ENCODE measurements at places on chromosomes 13 and 19.

DNA sequence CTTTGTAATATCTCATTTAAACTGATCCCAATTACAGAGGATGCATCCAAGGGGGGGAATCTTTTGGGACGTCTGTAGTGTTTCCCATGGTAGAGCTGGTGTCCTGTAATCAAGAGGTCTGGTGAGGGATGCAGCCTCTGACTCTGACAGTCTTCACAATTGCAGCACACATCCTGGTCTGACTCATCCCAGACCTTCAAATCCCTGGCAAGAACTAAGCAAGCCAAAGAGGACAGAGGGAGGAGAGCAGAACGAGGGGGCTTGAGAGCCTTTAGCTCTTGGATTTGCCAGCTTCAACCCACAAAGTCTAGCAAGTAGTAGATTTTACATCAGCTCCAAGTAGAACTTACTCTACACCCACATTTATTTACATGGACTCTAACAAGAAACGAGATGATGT, 17.3 kb upstream of the FCGBP start:
- no peak for DNase-seq

DNA sequence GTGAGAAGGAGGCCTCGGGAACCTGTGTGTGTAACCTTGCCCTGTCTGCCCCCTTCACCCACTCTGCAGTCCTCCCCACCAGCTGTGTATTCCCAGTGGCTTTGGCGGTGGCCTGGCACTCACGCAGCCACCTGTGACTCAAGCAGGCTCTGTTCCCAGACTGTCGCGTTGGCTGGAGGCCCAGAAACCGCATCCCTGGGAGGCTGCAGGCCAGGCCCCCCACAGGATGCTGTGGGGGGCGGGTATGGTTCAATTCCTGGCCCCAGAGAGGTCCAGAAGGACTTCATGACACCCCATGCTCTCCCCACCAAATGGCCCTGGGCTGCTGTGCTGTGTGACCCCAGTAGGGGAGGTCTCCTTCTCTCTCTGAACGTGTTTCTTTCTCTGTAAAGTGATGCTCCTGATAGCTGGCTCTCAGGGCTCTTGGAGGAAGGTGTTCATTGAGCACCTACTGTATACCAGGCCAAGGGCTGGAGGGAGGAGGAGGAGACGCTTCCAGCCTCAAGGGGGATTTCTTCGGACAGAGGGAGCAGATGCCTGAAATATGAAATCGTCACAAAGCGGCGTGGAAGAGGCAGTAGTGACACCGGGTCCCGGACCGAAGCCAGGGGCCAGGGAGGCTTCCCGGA, 1.9 kb upstream of the LINGO3 start:
- peak; percentile 15 for DNase-seq

DNA sequence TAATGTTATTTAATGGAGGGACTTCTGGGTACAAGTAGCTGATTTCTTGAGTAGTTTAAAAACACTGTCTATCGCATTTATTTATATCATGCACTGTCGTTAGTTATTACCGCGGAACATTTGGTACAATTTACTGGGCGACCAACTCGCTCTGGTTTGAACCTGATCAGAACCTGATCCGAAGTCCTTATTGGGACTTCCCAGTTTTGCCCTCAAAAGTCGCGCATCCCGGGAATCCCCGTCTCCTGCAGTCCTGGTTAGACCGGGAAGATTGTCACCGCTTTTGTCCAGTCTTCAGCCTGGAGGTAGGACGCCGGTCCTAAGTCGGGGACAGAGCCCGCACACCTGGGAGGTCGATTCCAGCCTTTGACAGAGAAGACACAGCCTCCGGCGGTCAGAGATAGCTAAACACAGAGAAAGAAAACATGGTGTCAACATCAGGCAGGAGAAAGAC, 694 bp downstream of the CLN5 start:
- no peak for DNase-seq

DNA sequence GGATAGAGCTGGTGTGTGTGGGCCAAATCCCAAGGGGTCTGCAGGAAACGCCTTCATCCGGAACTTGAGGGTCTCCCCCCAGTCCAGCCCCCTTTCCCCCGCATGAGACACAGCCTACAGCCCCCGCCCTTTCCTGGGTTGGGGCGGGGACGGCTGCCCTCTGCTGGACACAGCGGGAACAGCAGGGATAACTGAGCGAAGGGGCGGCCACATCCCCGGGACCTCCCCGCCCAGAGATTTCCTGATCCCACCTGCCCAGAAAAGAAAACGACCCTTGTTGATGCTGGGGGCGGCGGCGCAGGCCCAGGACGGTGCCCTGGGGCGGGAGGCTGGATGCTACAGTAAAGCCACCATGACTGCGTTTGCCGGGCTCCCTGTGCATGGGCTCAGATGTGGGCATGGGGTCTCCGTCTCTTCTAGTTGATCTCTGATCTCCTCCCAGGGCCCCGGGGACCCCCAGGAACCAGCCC, 14.2 kb downstream of the ONECUT3 start:
- DNase-seq: no peak

DNA sequence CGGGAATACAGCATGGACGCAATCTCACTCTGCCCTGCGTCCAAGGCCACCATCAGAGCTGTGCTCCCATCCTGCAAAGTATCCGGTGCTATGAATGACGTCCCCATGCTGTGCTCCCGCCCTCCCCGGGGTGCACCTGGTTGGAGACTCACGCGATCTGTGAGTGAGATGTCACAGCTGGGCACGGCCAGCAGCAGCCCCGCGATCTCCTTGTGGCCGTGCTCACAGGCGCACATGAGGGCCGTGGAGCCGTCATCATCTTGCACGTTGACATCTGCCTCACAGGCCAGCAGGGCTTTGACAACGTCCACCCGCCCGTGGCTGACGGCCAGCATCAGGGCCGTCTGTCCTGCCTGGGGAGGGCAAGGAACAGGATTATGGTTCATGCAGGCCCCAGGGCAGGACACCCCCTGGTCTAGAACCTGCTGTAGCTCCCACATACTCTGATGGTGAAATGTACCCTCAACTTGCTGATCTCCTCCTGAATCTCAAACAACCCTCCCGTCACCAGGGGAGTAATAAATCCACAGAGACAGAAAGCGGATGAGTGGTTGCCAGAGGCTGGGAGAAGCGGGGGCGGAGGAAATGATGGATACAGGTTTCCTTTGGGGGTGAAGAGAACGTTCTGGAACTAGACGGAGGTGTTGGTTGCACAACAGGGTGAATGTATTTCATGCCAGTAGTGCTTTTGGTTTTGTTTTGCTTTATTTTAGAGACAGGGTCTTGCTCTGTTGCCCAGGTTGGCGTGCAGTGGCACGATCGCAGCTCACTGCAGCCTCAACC, 14.5 kb upstream of the SPC24 start:
- DNase-seq: no peak

DNA sequence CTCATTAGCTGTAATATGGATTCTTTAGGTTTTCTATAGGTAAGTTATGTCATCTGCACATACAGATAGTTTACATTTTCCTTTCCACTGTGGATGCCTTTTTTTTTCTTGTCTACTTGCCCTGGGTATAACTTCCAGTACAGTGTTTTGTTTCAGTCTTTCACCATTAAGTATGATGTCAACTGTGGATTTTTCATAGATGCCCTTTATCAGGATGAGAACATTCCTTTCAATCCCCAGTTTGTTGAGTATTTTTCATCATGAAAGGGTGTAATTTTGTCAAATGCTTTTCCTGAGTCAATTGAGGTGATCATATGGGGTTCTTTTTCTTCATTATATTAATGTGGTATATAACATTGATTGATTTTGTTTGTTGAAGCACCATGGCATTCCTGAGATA, 43.6 kb upstream of the SACS start:
- no peak for DNase-seq

- DNase-seq: no peak
Measured at GRCh38 chr19:32241306-32241705, 104.1 kb upstream of the ZNF507 start.

DNA sequence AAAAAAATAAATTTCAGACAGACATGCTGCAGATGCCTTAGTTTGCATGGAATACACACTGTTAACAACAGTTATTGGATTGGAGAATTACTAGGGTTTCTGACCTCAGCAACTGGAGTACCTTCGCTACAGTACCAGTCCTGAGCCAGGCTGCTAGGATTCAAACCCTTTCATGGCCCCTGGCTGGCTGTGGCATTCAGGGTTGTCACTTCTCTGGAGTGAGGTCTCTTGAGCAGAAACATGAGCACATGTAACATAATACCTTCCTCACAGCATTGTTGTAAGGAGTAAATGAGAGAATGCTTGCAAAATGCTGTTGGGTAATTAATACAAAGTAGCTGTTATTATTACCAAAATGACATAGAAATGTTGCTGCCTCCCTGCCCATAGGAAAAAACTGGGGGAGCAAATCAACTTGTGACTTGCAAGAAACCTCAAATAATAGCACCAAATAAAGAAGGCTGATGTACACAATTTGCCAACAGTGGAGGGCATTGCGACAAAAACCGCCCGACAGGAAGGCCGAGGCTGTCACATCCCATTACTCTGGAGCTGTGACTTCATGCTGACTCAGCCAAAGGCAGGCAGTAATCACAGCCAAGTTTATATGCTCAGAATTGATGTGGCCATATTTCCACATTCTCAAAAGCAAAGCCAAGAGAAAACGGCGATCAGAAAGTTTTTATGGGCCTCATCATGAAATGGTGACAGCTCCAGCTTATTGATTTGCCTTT, 100.4 kb downstream of the RFC3 start:
- DNase-seq: peak; percentile 36

- no peak for DNase-seq
Measured at GRCh38 chr19:36049080-36049698, 4.9 kb downstream of the THAP8 start.

- peak; percentile 34 for DNase-seq
Measured at GRCh38 chr13:37134411-37135041, 29.1 kb upstream of the CSNK1A1L start.

DNA sequence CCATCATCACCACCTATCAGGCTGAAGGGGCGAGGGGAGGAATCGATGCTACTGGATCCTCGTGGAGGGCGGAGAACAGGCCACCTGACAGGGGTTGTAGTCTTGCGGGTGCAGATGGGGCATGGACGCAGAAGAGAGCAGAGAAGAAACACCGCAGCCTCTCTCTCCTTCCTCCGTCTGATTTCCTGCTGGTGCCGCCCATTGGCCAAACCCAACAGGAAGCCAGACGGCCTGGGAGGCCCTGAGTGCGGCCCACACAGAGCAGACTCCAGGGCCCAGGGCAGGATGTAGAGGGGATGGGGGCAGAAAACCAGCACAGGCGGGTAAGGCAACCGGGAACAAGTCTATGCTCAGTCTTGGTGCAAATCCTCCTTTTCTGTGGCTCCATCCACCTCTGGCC, 15.4 kb downstream of the CEBPA start:
- no peak for DNase-seq

DNA sequence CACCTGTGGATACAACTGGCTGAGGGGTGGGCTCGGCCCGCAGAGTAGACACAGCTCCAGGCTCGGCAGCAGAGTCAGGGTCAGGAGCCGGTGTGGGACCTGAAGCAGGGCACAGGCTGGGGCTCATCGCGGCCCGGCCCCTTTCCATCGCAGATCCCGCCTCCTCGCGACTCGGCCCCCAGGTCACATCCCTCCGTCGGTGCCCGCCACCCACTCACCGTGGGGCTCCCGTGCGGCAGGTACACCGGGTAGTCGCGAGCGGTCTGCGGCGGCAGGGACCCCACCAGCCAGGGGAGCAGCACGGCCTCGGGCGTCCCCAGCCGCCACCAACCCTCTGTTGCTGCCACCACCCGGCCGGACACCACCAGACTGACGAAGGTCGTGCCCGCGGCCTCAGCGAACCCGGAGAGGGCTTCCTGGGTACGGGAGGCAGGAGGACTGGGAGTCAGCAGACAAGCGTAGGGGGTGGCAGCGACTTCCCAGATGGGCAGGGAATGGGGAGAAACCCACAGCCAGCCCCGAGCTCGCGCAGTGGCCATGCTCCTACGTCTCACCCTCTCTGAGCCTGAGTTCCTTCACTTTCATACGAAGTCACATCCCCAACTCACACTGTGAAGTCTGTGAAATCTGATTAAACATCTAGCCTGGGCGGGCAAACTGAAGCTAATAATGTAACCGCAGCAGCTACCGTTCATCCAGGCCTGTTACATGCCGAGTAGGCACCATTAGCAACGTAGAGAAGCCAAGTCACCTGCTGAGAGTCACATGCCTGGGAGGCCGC, 3.7 kb downstream of the FUZ start:
- DNase-seq: peak; percentile 37

DNA sequence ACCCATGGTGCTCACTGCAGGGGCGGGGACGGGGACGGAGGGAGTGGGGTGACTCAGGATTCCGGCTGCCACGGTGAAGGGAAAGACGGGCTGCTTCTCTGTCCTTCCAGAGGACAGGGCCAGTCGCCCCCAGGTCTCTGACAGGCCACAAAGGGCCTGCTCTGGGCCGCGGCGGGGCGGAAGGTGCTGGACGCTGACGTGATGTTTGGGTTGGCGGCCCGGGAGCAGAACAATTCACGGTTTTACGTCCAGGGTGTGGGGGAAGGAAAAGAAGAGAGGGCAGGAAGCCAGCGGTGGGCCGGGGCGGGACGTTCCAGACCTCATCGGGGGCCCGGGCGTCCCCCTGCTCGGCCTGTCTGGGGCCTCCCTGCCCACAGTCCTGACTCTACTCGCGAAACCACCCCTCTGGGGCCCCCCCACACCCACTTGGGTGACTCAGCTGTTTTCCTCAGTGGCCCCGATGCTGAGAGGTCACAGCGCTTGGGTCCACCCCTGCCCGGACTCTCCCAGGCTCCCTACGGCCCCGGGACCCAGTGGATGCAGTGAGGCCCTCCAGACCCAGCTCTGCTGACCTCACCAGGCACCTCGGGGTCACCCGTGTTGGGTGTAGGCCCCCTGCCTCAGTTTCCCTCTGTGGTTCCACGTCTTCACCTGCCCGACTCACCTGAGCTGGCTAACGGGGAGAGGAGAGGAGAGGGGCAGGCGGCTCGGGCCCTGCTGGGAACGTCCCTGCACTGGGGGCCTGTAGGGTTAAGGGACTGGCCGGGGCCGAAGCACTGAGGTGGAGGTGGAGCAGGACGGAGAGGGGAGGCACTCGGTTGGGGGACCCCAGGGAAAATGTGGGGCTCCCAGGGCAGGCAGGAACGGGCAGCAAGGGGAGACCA, 29.2 kb downstream of the PIP5K1C start:
- DNase-seq: no peak

DNA sequence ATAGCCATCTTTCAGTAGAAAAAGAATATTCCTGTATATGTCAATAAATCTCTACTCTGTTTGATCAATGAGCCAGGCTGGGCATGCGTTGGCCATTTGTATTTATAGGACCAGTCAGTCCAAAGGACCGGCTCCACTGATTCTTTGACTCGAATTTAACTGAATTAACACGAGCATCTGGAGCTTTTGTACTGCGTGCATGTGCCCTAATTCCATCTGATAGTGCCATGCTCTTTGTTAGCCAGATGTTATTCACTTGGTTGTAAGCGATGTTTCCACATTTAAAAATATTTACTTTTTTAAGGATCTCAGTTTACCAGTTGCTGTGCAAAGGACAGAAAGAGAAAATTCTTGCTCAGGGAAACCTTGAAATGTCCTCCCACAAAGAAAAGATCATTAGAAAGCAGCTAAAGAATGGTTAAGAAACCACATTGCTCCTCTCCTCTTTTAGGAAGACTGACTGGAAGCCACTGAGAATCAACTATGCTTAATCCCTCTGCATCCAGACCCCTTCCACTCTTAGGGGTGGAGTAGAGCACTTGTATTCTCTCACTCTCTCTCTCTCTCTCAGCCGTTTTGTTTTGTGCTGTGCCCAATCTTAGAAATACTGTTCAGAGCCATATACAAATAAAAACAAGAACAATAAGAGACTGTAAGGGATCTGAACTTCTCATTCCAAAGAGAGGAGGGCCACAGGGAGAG, 165.8 kb downstream of the DCLK1 start:
- no peak for DNase-seq

GRCh38 chr13:48411147-48411794, 1.6 kb downstream of the LPAR6 start:
- no peak for DNase-seq
